RWPE2 (cell line): ENCODE measurements at places on chromosomes 7 and 10.

DNA sequence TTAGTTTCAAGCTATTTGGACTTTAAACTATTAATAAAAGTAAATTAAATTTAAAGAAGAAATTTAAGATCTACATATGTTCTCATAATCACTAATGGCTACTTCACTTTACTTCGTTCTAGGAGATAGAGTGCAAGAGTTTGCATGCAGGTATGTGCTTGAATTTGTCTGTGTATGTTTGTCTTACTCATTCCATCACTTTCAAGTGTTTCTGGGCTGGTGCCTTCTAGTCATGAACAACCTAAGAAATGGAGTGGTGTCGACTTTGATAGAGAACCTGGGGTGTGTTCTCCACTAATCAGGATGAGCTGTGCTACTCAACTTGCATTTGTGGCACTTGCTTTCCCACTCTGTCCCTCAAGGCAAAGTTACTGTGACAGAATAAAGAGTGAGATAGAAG is 169.9 kb downstream of the KCND2 start:
- DNase-seq, result no peak

- DNase-seq, result no peak
Observed at GRCh38 chr10:20822825-20823224, 74.3 kb downstream of the NEBL start.

DNA sequence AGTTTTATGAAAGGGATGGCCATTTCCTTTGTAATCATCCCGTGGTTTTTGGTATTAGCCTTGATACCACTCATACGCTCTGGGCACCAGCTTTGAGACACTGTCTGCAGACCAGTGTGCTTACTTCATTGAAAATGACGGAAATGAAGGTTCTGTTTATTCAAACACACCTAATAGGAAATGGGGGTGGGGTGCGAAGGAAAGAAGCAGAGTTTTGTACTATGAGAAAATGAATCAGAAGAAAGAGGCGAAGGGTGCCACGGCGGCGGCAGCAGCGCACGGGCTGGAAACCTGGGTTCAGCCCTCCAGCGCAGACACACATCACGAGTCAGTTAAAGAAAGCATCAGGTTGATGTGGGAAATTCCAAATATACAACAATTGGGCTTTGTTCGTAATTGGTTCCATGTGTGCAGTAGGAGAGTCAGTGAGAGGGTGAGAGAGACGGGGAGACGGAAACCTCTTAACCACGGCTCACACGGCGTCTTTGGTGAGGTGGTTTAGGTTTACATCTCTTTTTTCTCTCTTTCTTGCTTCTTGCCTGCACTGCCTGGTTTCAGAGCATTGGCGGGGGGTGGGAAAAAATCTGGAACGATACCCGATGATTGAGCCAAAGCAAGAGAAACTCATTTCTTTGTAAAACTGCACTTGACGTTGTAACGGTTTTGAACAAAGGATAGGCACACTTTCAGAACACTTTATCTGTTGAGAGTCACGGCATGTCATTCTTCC is 321.2 kb downstream of the FRMD4A start:
- no peak for DNase-seq

- no peak for DNase-seq
Observed at GRCh38 chr10:126468467-126468866, 80.2 kb upstream of the ADAM12 start.

- no peak for DNase-seq
Observed at GRCh38 chr10:47136866-47137265, 163.1 kb upstream of the GDF10 start.

- no peak for DNase-seq
Observed at GRCh38 chr10:1662438-1663025, 74.8 kb downstream of the ADARB2 start.

- DNase-seq, result no peak
Observed at GRCh38 chr10:3532644-3533043, 252.4 kb downstream of the KLF6 start.

DNA sequence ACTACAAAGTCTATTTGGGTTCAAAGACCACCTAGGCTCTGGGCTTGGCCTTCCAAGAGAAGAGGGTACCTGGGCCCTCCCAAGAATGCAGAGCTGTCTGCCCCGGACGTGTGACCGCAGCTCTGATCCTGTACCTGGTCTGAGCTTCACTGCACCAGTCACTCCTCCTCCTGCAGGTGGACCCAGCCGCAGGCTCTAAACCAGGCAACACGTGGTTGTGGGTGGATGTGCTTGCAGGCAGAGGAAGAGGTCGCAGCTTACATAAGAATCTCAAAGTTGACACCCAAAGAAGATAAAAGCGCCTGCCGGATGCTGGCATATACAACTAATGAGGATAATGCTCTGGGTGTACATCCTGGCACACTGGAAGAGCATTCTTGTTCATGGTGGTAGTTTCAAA is 9.4 kb upstream of the PFKP start:
- DNase-seq, result no peak

DNA sequence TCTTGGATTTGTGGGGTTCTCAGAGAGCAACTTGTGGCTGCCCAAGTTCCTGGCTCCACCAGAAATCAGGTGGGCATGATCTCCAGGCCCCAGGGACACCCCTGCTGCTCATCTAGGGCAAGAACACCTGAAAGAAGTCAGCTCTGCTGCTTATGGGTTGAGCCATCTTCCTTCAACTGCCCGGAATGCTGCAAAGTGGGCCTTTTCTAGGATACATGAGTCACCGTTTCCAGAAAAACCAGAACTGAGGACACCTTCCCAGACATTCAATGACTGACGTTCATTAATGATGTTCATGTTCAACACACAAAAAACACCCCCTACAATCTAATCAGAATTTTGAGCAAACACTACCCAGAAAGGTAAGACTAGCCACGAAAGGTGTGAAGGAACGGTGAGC is 98.0 kb downstream of the MAD1L1 start:
- DNase-seq, result no peak

- peak; percentile 14 for DNase-seq
Observed at GRCh38 chr10:131825960-131826650, 74.7 kb upstream of the PPP2R2D start.

GRCh38 chr7:155863721-155864151 is 51.5 kb upstream of the SHH start:
- no peak for DNase-seq

DNA sequence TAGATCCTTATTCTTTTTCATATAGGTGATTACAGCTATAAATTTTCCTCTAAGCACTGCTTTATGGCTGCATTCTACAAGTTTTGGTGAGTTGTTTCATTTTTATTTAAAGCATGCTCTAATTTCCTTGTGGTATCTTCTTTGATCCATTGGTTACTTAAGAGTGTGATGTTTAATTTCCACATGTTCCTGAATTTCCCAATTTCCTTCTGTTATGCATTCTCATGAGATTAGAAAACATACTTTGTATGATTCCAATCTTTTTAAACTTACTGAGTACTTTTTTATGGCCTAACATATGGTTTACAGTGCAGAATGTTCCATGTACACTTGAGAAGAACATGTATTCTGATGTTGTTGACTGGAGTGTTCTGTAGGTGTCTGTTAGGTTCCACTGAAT is 53.4 kb downstream of the MYL10 start:
- DNase-seq, result no peak

DNA sequence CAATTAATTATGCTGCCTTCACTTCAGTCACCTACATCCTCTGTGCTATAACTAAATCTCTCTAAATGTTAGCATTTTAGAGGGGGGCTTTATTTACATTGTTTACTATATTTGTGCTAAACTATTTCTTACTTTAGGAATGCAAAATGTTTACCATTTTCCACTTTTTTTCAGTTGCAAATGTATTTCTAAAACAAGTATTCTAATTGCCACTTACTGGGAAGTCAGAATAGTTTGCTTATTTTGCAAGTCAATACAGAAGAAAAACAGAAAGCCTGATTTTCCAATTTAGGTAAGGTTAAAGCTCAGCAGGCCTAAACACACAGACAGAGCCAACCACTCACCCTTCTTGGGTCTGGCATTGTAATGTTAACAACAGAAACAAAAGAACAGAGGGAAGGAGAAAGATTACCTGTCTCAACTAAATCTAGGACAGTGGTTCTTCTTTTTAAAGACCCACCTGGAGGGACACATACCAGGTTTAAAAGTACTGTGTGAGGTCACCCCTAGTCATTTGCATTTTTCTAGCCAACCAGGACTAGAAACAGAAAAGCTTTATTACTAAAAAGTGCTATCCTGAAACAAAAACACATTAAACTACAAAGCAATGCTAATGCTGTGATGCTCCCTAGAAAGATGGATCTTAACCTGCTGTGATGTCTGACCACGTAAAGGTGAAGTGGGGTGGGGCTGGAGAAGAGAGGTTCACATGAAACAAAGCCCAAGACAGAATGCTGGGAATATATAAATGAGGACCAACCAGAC is 178.2 kb downstream of the SLC25A13 start:
- no peak for DNase-seq

DNA sequence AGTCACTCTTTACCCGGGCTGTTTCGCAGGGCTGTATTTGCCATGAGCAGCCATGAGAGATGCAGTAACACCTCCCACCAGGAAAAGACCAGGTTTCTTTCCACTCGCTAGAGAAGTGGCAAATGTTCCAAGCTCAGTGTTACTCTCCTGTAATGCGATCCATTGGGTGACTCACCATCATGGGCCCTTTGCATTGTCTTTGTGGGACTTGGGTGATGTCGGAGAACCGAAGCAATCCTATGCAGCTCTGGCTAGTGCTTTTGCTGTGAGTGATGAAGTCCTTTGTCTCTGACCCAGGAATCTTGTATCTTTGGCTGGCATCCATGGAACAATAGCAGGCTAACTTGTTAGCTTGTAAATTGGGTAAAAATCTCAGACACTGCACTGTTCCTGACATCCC is 40.0 kb downstream of the GHRHR start:
- DNase-seq, result no peak

DNA sequence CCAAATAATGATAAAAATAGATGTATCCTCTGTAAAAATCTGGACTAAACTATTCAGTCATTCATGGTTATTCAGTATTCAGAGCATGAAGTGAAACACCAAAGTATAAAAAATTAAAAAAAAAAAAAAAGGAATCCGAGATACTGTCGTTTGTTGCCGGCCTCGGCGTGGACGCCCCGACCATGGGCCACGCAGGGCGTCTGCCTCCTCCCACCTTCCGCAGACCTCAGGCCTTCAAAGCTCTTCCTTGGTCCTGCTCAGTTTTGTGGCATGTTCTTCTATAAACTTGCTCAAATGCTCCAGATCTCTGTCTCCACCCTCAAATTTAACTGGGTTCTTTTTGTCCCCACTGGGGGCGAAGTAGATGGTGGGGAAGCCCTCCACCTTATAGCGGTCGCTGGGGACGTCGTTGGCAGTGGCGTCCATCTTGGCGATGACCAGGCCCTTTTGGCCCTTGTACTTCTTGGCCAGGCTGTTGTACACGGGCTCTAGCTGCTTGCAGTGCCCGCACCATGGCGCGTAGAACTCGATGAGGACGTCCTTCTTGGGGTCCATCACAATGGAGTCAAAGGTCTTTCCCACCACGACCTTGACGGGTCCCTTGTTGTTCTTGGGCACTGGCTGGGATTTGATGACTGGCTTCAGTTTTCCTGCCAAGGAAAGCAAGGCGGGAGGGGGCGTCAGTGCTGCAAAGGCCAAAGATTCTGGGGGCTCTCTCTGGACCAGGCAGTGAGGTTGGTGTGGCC is 24.6 kb downstream of the PDIA4 start:
- no peak for DNase-seq

- no peak for DNase-seq
Observed at GRCh38 chr7:13945670-13946069, 43.8 kb downstream of the ETV1 start.

DNA sequence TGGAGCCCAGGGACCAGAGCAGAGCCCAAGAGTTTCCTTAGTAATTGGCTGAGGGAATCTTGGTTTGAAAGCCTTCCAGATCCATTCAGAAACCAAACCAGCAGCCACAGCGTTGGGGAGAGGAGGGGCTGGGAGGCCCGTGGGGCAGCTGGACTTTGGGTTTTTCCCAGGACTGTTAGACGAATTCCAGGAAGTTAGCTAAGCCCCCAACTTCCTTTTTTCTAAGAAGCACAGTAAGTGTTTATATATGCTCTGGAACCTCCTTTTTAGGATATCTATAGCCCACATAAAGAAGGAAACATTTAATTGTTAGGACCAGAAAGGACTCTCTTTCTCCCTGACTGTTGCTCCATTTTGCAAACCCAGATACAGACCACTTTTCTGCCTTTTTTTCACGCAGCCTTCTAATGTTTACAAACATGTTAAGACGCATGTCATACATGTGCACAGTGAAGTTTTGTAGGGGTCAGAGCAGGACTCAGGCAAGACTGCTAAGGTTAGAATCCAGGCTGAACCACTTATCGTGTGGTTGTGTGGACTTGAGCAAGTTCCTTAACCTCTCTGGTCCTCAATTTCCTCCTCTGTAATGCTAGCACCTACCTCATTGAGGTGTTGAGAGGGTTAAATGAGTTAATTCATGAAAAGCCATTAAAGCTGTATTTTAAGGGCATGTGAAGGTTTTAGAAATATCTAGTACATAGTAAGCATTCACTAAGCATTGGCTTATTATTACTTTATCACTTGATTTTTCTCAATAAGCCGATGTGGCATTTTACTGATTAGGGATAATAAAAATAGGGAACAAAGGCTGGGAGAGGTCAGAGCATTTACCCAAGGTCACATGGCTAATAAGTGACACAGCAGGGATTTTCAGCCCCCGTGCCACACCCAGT is 42.4 kb downstream of the TBATA start:
- no peak for DNase-seq

- no peak for DNase-seq
Observed at GRCh38 chr7:34207810-34208209, 302.5 kb downstream of the BMPER start.

GRCh38 chr7:74061840-74062539 is 21.6 kb upstream of the LIMK1 start:
- no peak for DNase-seq

DNA sequence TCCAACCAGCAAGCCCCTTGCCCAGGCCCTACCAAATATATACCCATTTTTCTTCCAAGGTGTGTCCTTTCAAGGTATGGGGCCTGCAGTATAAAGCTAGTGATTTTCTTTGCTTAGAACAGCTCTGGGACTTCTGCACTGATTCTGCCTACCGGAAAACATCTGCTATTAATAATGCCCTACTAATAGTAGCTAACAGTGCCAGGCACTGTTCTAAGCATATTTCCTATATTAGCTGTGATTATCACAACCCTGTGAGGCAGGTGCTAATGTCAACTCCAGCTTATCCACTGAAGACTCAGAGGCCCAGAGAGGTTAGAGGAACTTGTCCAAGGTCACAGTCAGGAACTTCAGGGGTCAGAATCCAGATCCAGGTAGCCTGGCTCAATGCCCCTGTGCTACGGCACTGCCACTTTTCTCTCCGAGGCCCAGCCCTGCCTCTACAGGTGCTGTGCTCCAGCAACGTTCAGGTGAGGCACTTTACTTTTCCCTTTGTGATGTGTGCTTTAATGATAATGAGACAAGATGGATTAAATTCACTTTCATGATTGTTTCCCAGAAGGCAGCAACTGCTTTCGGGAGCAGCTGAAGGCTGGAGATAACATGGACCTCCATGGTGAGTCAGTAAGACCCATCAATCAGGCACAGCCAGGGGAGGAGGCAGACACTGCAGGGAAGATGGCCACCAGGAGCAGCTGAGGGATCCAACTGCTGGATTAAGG is 26.7 kb downstream of the TAS2R41 start:
- no peak for DNase-seq

GRCh38 chr10:84818961-84819360 is 490.6 kb downstream of the CCSER2 start:
- DNase-seq, result no peak
